ENCODE measurements at places on chromosomes 3 and 15.
A peak's percentile ranks its signal among the peaks of the same experiment; 100 is the strongest.

- DNase-seq: no peak
Observed at GRCh38 chr15:71753346-71753745, 57.0 kb upstream of the NR2E3 start.

- no peak for DNase-seq
Observed at GRCh38 chr3:42612928-42613327, 12.4 kb downstream of the NKTR start.

- no peak for DNase-seq
Observed at GRCh38 chr3:126284258-126284904, 72.8 kb downstream of the KLF15 start.

DNA sequence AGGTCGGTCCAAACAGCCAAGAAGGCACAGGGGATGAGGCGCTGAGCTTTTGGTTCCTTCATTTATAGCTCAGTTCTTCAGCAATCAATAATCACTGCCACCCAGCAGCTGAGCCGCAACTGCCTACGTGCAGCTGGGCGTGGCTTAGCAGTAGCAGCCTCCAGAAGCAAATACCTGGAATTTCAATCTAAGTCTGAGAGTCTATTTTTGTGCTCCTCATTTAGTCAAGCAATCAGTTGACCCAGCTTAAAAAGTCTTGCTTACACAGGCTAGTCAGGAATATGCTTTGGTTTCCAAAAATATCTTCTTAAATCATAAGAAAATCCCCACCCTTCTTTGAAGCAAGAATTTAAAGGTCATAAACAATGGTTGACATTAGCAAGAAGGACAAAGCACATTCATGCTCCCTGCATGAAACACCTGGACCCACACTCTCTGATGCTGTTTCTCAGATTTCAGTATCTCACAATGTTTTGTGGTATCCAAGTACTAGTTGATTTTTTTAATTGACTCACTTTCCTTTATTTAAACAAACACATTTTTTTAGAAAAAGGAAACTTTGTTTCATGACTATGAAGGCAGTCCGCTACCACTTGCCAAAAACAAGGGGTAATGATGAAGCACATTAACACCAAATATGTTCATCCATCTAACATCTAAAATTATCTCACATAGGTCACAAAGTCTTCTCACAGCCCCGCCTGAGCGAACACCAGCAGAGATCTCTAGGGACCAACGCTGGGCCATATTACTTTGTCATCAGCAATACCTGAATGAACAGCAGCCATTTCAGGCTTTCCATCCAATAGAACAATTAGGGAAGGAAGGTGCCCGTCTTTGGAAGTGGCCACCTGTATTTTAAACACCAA is 106.1 kb downstream of the OXNAD1 start:
- no peak for DNase-seq

DNA sequence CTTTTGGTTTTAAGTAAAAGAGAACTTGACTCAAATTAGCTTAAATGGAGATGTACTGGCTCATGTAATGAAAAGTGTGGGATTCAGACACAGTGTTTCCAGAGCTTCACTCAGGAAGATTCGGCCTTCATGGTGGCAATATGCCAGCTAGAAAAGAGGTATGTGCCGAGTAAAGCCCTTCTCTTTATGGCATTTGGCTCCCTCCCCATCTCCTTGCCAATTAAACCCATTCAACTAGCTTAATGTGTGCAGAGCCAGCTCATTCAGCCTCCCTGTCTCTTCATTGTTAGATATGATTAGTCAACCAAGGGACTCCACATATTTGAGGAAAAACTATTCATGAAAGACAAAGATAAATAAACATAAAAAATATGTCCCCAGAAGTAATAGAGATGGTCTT is 15.0 kb upstream of the TRANK1 start:
- no peak for DNase-seq

DNA sequence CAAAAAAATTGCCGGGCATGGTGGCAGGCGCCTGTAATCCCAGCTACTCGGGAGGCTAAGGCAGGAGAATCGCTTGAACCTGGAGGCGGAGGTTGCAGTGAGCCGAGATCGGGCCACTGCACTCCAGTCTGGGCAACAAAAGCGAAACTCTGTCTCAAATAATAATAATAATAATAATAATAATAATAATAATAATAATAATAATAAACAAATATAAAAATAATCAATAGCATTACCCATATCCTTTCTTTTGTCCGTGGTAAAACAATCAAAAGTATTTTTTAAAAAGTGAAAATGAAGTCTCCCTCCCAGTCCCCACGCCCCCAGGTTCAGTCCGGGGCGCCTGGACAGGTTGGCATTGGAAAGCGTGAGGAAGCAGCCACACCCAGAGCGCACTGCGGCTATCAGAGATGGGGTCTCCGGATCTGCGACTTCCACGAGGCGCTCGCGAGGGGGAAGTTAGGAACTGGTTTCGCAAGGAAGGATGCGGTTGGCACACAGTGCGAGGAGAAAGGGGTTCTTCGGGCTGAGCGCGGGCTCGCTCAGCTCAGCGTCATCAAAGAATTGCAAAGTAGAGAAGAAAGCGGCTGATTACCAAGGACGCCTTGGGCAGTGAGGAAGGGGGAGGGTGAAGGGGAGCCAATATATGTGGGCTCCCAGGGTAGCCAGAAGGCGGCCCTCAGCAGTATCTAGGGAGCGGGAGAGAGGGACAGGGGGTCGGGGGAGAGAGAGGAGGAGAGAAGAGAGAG is 69.5 kb upstream of the EPHB3 start:
- DNase-seq: no peak

DNA sequence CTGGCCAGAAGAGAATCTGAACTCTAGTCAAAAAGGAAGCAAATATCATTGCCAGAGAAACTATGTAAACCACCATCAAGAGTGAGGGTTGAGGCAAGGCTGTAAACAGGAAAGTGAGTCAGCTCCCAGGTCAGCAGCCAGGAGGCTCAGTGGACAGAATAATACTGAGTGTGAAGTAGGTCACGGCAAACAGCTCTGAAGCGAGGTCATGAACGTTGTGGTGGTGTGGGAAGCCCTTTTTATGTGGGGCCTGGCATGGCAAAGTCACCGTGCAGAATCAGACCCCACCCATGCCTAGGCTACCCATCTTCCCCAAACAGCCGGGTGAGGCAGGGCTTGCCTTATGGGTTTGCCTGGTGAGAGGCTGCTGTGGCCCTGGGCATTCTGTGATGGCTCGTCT is 43.9 kb downstream of the THBS1 start:
- no peak for DNase-seq

DNA sequence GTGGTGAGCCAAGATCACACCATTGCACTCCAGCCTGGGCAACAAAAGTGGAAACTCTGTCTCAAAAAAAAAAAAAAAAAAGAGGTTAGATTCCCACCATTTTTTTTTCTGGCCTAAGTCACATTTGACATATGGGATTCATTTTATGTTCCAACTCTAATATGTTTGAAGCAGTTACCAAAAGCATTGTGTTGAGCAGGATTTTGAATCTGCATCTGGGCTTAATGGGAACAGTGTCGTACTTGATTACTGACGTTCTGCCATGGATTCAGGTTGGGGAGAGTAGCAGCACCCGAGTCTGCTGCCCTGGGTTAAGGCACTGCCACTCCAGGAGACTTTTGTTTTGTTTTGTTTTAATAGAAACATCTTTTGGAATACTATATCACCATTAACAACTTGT is 348.7 kb upstream of the TBL1XR1 start:
- no peak for DNase-seq

- DNase-seq: no peak
Observed at GRCh38 chr3:192186498-192186897, 540.8 kb downstream of the FGF12 start.

DNA sequence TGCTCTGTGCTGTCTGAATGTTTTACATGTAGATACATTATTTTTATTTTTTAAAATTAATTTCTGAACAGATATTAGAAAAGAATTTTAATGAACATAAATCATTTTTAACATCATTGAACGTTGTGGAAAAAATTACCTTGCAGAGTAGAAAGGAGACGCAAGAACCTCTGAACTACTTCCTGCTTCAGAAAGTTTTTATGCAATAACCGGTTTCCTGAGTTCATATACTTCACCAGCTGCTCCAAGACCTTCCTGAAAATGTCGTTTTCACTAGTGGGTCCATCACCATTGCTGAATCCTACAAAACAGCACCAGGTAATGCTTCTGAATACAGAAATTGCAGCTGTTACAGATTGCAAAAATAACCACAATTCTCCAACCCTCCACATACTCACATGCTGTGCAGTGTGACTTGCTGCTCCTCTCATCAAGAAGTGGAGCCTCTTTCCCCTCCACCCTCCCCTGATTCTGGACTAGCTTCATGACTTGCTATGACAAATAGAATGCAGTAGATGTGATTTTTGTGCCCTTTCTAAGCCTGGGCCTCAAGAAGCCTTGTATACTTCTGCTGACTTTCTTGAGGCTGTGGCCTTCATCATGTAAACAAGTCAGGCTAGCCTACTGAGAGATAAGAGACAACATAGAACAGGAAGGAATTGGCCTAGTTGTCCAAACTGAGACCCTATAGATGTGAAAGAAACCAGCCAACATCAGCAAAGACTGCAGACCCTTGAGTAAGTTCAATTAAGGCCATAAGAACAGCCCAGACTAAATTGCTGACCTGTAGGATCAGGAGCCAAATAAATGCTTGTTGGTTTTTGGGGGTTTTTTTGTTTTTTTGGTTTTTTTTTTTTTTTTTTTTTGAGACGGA is 80.4 kb downstream of the TRANK1 start:
- DNase-seq: no peak

GRCh38 chr3:197135212-197135611 is 105.6 kb upstream of the MELTF start:
- DNase-seq: no peak

GRCh38 chr3:39136533-39137434 is 16.6 kb downstream of the CSRNP1 start:
- DNase-seq: no peak

- DNase-seq: no peak
Observed at GRCh38 chr3:110027446-110028080, 690.2 kb upstream of the DPPA4 start.

DNA sequence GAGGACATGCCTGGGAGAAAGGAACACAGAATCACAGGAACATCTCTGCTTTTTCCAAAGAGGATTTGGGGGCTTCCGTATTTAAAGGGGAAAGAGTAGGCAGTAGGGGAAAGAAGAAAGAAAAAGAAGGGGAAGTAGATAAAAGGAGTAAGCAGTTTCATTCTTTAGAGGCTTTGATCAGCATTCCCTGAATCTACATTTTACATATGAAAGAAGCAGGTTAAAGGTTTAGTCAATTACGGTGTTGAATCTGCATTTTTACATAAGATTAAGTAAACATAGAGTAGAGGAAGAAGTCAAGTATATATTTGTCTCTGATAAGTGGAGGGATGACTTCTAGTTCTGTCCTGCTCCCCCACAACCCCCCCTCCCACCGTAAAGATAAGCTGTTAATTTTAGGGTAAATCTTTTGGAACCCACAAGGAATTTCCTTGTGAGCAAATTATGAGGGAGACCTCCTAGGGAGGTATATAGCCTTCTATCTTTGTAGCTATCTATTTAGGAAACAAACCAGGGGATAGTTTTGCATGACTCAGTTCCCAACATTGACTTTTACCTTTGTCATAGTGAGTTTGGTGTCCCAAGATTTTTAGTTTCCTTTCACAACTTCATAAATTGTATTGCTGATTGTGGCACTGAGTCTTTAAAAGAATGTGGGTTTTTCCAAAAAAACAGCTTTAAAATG is 8.7 kb upstream of the P2RY12 start:
- no peak for DNase-seq

GRCh38 chr3:58591517-58592510 is 14.6 kb upstream of the FAM107A start:
- DNase-seq: no peak

DNA sequence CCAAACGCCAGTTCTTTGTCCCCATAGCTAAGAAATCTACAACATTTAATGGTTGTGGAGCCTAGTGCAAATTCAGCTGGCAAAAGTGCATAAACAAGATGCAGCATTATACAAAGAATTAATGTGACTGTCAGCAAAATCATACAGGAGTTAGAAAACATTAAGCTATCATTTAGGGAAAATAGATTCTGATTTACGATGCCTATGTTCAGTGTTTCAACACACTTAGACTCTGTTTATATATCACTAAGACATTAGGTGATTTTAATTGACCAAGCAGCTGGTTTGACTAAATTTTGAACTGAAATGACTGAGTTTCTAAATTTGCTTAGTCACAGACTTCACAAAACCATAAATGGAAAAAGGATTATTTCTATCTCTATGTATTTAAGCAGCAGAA is 1076.8 kb downstream of the TBL1XR1 start:
- no peak for DNase-seq

DNA sequence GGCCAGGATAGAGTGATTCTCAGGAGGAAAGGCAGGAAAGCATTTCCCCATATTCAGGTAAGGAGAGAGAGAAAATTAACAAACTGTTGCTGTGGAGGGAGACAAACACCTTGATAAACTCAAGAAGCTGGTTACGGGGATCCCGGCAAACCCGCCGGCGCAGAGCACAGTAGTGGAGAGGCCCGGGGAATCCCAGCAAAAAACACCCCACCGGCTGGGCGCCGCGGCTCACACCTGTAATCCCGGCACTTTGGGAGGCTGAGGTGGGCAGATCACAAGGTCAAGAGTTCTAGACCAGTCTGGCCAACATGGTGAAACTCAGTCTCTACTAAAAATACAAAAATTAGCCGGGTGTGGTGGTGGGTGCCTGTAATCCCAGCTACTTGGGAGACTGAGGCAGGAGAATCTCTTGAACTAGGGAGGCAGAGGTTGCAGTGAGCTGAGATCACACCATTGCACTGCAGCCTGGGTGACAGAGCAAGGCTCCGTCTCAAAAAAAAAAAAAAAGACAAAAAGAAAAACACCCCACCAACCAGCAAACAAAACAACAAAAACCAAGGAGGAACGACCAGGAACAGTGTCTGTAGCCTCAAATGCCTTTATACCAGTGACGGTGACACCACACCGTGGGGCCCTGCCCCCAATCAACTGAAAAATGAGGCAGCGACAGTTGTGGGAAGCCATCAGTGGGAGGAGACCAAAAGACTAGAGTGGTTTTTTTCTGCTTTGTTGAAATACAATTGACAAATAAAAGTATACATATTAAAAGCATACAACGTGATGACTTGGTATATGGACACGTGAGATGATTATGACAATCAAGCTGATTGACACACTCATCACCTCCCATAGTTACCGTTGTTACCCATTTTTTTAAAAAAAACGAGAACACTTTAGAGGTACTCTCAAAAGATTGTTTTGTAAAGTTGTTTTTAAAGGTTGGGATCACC is 40.2 kb upstream of the IDH2 start:
- peak; percentile 21 for DNase-seq

DNA sequence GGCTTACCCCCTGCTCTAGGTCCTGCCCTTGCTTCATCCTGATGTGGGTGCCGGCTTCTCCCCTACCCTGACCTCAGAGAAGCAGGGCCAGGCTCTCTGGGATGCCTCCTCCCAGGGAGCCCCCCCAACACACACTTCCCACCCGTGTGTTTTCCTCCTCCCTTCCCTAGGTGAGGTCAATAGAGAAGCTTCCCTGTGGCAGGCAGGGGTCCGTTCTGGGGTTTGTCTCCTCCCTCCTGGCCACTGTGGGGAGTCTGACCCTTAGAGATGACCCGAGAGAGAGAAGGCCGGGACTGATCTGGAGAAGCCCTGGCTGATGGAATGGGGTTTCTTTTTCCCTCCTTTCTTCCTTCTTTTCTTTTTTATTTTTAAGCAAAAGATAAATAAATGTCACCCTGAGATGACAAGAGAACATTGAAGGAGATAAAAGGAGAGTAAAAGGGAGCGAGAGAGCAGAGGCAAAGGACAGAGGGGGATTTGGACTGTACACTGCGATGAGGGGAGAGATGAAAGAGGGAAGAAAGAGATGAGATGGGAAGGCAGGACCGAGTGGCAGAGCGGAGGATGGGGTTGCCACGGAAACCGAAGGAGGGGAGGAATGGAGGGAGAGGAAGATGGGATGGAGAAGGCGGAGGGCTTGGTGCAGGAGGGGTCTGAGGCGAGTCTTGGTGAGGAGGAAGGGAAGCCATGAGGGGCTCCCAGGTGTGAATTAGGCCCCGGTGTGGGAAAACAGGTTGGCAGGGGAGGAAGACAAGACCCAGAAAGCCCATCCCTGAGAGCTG is 48.4 kb downstream of the IDH2 start:
- DNase-seq: no peak

Data from stimulated activated CD4-positive, alpha-beta T cell treated with anti-CD3 and anti-CD28 coated beads, Interleukin-1b, Interleukin-23, amount 100 ng/mL, for 24 hours (primary cell).